Dermis blood vessel endothelial cell (primary cell): ENCODE measurements at places on chromosomes 5 and 9. TPM values are rescaled to one million over a fixed set of nuclear protein-coding genes. Genes with fewer than 3 reads are reported as not detected.

- DNase-seq, result peak; percentile 18
Observed at GRCh38 chr5:39639618-39640089, 214.9 kb upstream of the DAB2 start.

The GFI1B gene
- total RNA-seq, result not detected in 2 replicates

DNA sequence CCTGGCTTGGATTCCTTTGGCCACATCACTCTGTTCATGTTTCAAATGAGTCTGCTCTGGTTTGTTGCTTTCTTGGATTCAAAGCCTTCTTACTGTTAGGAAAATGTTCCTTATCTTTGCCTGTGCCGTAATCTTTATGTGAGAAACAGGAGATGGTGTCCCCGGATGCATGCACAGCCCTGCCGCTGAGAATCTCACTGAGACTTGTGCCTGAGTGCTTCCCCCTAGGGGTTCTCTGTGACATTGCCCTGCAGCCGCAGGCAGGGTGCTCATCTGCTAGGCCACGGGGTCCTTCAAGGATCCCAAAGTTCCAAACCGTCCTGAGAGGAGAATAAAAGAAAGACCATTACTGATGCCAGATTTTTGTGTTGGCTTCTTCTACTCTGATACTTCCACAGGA, 81.4 kb upstream of the ANKRD55 start:
- no peak for DNase-seq

The IFNA13 gene
- not detected in 2 replicates for total RNA-seq

The SOHLH1 gene
- 0.05 TPM in 1 of 2 replicates, not detected in the other for total RNA-seq
